ENCODE measurements at places on chromosomes 2 and 18. TPM values are rescaled to one million over a fixed set of nuclear protein-coding genes. Genes with fewer than 3 reads are reported as not detected.

The BMP10 gene
- not detected for polyA plus RNA-seq

The NETO1 gene
- 0.12 TPM for polyA plus RNA-seq

- DNase-seq: no peak
Measured at GRCh38 chr18:78901923-78902794, 77.5 kb upstream of the SALL3 start.

DNA sequence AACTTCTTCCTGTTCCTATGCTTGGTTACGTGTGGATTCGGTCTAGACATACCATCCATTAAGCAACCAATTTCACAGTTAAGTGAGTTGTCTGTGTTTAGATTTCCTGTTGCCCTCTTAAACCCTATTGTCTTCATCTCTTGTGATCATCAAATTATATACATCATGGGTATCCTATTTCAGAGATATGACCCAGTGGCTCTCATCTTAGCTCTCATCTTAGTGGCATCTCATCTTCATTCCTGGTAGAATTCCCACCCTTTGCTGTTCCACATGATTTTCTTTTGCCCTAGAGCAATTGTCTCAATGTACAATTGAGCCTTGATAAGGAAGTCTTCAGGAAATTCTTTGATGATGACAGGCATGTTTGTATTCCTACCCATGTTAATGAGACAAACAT lies 29.4 kb upstream of the FN1 start:
- no peak for DNase-seq

Measured in right lung (tissue), 10 donors.